ENCODE measurements at places on chromosomes 2 and 18.

GRCh38 chr2:33136566-33136965 lies 189.8 kb downstream of the LTBP1 start:
- DNase-seq = no peak

DNA sequence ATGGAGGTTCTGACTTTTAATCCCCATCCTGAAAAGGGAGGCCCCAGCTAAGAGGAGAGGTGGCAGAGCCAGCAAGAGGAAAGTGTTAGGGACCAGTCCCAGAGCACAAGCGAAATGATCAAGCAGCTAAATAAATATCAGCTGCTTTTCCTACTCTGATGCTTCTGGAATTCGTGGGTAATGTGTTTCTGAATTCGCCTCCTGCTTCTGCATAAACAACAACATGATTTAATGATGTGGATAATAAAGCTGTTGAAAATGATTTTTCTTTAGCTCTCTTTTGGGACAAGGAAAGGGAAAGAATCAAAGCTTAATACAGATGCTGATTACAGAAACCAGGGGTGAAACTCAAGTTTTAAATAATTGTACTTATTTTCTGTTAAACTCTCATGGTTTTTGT lies 329.7 kb downstream of the PDE11A start:
- DNase-seq = no peak

GRCh38 chr18:62105376-62105775 lies 81.5 kb downstream of the PIGN start:
- no peak for DNase-seq

DNA sequence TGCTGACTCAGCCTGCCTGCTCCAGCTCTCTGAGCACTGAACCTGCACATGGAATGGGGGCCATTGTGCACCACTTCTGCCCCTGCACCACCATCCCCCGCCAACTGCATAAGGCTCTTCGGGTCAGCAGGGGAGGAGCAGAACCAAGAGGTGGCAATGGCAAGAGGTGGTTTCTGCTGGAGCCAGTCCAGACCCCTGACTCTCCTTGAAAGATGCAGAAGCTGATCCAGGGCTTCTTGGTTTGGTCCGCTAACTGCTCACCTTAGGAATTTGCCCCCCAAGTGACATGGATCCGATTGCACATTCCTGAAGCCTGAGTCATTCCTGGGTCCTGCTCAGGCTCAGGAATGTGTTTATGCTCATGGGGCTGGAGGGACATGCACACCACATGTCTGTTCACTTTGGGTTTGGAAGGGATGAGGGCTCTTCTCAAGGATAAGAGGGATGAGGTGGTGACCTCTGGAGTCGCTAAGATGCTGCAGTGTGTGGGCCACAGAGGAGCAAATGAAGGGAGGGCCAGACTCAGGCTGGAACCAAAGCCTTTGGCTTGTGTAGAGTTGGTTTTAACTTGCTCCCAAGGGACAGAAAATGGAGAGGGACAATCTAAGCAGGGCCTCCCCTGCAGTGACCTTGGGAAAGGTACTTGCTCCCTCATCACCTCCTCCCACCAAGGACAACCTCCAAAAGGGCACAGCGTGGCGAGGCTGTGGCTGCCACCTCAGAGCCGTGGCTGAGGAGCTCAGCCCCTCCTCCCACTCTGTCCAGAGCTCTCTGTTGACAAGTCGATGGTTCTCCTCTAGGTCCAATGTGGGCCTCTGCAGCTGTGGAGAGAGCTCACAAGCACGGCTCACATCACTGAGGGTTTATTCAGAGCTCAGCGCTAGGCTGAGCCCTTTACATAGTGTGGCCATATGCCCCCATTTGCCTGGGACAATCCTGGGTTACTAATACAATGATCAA lies 66.2 kb downstream of the HS1BP3 start:
- DNase-seq = no peak

DNA sequence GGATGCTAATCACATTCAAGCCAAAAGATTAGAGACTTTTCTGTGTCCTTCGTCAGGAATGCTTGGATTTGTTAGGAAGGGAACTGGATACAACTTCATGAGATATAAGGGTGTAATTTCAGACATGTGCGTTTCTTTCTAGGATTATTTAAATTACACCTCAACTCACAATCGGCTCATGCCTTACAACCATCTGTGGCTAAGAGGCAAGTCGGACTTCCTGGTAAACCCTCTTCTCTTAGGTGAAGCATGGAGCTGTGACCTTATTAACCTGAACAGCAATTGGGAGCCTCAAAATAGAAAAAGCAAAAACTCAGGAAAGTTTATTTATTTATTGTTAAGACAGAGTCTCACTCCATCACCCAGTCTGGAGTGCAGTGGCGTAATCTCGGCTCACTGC lies 61.8 kb downstream of the SEMA4F start:
- no peak for DNase-seq

GRCh38 chr2:12064153-12064552 lies 317.7 kb downstream of the LPIN1 start:
- DNase-seq = no peak

DNA sequence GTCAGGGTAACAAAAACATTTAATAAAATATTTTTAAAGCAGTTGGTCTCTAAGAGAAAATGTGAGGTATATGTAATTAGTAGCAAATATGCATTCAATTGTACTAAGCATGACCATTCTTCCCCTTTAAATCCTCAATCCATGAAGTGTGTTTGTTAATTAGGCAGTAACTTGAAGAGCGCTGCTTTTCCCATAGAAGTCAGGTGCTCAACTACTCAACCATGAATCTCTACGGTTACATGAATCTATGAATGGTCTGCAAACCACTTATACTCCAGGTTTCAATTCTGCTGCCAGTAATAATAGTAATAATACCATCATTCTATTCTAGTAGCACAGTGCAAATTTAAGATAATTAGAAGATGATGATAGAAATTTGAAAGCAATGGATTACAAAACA lies 55.8 kb downstream of the SLC8A1 start:
- no peak for DNase-seq

DNA sequence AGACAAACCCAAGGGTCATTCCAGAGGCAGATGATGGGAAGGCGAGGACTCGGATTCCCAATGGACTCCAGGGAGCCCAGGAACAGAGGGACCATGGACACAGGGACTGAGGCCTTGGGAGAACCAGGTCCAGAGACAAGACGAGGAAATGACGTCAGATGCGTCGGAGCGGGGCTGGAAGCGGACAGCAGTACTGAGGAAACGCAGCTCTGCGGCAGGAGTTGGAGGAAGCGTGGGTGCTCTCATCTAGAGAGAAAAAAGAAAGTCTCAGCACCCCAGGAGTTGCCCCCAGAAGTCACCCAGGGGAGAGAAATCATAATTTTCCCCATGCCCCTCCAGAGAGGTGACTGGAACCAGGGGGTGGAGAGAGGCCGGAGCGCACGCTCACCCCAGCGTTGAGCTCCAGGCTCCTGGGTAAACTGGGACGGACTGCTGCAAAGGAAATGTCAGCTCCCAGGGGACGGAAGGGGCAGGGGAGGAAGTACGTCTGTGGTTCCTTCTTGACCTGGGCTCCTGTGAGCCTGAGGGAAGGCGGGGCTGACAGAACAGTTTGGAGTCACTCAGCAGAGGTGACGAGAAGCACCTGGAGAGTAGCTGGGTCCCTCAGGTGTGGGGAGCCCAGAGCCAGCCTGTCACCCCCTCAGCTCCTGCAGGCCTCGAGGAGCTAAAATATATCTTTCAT lies 44.7 kb downstream of the CMPK2 start:
- DNase-seq = no peak

GRCh38 chr2:206530727-206531126 lies 87.4 kb downstream of the ADAM23 start:
- no peak for DNase-seq

GRCh38 chr2:201347138-201347537 lies 10.0 kb downstream of the FLACC1 start:
- DNase-seq = no peak

- no peak for DNase-seq
Observed at GRCh38 chr2:161131804-161132203, 28.4 kb upstream of the TANK start.

DNA sequence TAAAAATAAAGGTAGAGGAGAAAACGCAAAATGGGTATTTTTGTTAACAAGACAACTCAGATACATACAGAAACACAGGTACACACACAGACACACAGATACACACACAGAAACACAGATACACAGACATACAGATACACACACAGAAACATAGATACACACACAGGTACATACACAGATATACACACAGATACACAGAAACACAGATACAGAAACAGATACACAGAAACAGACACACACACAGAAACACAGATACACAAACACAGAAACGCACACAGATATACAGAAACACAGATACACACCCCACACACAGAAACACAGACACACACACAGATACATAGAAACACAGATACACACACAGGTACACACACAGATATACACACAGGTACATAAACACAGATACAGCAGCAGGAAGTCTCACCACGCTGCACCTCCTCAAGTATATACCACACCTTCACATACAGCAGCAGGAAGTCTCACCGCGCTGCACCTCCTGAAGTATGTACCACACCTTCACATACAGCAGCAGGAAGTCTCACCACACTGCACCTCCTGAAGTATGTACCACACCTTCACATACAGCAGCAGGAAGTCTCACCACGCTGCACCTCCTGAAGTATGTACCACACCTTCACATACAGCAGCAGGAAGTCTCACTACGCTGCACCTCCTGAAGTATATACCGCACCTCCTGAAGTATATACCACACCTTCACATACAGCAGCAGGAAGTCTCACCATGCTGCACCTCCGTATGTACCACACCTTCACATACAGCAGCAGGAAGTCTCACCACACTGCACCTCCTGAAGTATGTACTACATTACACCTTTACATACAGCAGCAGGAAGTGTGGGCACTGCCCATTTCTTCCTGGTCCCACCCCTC lies 250.5 kb downstream of the HDAC4 start:
- DNase-seq = no peak

DNA sequence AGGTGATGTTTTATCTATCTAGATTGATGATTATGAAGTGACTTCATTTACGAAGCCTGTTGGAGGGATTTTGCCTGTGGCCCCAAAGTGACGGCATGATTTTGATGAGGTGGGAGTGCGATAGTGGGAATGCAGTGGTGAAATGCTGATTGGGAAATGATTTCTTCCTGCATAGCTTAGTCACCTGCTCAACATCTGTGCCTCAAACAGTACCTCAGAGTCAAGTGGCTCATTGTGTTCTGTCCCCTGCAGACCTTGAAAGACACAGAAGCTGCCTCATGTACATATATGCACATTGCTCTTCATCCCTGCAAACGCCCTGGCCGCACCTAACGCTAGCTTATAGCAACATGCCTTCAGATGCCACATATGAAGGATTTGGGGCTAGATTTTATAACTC lies 201.2 kb downstream of the TPGS2 start:
- DNase-seq = no peak

DNA sequence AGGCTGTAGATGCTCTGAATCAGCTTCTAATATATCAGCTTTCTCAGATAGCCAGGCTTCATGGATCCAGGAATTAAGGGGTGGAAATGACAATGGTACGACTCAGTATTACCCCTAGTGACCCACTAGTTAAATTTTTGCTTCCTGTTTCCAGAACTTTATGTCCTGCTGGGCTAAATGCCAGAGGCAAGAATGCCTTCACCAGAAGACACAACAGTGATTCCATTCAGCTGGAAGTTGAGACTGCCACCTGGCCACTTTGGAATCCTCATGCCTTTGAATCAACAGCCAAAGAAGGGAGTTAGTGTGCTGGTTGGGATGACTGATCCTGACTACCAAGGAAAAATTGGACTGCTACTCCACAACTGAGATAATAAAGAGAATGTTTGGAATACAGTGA lies 239.1 kb downstream of the ASXL3 start:
- no peak for DNase-seq

All from stimulated activated CD8-positive, alpha-beta memory T cell treated with anti-CD3 and anti-CD28 coated beads, Interleukin-7, amount 100 ng/mL, for 48 hours (primary cell).